ENCODE measurements at places on chromosomes 2 and 18. TPM values are rescaled to one million over a fixed set of nuclear protein-coding genes. Genes with fewer than 3 reads are reported as not detected.

DNA sequence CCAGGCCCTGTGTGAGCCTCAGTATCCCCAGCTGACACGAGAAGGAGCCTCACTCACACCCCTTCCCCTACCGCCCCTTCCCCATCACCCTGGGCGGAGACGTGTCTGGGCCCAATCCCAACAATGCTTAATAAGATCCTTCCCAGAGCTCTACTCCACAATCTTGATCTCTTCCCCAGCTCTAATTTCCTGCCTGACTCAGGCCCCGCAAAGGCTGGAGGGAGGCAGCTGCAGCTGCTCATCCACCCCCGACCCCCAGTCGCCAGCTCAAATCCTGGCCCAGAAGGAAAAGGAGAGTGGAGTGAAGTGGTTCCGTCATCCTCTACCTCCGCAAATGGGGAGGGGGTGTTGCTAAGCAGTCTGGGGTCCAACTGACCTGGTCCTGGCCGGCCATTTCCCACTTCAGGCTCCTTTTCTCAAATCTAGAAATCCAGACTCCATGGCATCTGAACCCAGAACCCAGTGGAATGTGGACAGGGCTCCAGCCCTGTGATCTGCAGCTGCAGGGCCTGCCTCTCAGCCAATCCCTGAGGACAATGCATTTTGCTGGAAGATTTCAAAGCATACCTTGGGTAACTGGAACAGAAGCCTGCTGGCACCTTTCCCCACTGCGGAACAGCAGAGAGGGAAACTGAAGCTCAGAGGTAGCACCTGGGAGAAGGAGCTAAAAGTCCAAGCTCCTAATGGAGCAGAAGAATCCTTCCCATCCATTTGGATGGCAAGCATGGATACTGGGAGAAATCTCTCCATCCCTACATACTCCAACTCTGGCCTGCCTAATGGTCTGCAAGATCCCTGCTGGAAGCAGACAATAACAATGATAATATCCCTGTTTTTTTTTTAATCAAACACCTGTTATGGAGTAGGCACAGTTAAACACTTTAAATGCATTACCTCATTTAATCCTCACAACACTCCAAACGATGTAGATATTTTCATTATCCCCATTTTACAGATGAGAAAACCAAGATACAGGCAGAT lies 5.6 kb upstream of the TNS1 start:
- peak; percentile 40 for DNase-seq

DNA sequence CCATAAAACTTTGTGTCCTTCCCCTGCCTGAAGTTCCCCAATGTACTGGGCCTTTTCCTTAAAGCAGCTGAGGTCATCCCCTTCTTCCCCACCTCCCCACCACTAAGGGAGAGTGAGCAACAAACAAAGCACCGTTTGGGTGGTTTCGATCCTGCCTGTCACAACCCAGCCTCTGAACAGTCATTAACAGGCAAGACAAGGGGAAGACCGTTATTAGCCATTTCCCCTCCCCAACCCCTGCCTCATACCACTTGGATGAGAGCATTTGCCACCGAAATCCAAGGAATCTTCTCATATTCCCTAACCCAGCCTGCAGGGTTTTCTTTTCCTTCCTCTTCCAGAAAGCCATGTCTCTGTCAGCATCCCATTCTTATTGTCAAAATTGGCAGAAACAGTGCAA lies 65.6 kb downstream of the STRADB start:
- no peak for DNase-seq

DNA sequence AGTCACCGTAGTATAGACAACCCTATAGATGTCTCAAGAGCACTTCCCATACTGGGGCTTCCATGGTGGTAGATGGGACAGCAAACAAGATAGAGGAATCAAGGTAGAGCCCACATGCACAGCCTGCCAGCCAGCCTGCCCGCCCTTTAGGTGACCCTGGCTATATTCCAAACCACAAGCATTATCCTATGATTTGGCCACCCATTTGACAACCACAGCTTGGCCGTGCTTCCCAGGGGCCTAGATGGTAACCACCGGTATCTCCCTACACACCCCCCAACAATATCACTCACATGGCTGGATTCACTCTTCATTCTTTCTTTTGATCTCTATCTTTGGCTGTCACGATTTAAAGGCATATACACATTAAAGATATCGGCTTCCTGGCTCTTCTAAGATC lies 85.3 kb downstream of the CDK15 start:
- no peak for DNase-seq

DNA sequence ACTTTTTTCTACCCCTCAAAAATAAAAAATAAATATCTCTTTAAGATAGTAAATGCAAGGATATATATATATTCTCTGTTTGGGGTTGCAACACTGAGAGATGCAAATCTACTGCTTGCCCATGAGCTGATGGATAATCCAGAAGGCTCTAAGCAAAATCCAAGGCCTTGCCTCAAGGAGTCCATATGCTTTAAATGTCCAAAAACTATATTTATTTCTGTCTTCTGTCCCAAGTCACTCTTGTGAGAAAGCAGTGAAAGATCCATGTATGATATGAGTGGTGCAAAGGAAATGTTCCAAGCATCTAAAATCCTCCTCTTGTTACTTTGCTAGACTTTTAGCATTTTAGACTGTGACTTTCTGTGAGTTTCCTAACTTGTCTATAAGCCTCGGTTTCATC lies 92.9 kb upstream of the RNF152 start:
- DNase-seq = no peak

DNA sequence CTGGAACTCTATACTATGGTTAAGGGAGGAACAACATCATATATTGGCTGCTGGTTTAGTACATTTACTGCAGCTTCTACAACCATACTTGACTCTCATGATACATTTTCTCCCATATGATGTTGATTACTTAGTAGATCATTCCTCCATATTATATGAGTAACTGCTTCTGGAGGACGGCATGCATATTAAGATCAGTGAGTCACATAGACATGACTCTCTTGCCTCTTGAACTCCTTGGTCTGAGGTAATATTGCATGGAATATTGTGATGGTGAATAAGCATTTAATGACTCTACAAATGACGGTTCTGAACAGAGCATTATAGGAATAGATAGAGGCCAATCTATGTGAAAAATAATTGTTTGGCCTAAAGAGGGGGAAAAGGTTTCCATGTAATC lies 418.8 kb upstream of the SPHKAP start:
- peak; percentile 86 for DNase-seq

The NEB gene
- total RNA-seq = 0.26 TPM

The MYO3B gene
- total RNA-seq = 0.50 TPM

DNA sequence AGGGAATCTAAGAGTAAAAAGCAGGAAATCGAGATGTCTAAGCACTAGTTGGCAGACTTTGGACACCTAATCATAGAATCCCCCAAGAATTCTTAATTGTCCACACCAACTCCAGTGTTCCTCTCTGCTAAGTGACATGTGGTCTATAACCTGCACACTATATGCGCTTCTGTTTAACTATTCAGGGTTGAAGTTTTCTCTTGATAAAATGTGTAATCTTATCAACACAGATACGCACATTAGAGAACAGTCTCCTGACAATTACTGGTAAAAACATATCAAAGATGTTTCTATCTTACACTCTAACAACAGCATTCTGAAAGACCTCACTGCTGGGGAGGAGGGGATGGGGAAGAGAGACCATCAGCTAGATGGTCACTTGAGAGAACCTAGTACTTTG lies 3.9 kb downstream of the ABCB11 start:
- no peak for DNase-seq

- DNase-seq = no peak
Measured at GRCh38 chr18:12102136-12102842, 8.6 kb downstream of the ANKRD62 start.

- DNase-seq = no peak
Measured at GRCh38 chr2:45833968-45834344, 182.5 kb downstream of the PRKCE start.

The CDH7 gene
- not detected for total RNA-seq

GRCh38 chr2:204341887-204342276 lies 203.4 kb upstream of the PARD3B start:
- no peak for DNase-seq

The LONRF2 gene
- total RNA-seq = under 0.01 TPM

- peak; percentile 10 for DNase-seq
Measured at GRCh38 chr2:185610301-185610700, 128.3 kb upstream of the FSIP2 start.

- DNase-seq = no peak
Measured at GRCh38 chr18:74529811-74530583, 4.3 kb upstream of the CNDP1 start.

DNA sequence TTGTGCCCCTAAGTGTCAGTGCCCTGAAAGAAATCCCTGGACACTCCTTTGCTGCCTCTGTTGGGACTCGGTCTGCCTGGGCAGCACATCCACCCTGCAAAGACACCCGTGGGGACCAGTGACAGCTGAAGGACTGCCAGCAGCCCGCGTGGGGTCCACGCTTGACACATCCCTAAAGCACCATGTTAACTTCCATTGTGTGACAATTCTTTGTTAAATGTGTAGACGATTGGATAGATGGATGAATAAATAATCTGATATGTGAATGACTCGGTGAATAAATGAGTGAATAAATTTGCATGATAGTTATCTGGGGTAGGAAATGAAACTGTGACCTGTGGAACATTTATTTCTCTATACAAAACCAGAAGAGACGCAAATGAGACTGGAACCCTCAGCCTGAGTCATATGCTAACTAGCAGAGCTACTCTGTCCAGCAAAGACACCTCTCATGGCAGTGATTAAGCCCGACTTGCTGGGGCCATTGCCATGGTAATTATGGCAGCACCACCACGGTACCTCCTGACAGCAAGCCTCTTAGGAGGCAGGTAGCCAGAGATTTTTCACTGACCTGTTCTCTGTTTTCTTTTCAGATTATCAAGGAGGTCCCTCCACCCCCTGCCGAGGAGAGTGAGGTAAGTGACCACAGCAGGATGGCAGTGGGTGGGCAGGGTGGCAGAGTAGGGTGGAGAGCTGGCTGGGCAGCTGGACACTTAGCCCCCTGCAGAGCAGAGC lies 156.8 kb downstream of the ANTXR1 start:
- DNase-seq = no peak

GRCh38 chr18:39945076-39945475 lies 2010.0 kb upstream of the PIK3C3 start:
- DNase-seq = peak; percentile 3

DNA sequence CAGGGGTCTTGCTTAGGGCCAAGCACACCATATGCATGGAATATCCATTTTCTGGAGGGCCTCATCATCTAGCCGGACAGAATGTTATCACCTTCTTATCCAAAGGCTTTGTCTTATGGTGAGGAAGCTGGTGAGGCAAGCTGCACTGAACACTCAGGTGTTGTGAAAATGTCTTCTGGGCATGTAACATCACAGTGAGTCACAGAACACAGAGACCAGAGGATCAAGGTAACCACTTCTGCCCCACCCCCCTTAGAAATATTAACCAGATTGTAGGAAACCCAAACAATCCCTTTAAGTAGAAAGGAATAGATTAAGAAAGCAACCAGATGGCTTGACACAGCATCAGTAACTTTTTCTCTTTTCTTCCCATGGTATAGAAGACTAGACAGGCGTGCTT lies 51.1 kb downstream of the MYO5B start:
- no peak for DNase-seq

DNA sequence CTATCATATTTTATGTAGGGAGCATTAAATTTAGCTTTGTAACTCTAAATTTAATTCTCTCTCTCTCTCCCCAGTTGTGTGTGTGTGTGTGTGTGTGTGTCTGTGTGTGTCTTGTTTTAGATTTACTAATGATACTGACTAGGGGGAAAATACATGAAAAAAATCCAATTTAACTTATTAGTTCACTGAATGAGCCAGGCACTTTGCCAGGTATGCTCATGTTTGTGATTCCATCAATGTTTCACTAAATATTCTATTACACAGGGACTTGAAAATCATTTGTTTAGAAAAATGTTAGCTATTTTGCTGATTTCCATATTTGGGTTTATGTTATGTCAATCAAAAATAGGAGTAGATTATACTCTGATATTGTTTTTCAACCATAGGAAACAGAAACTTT lies 203.7 kb upstream of the ZNF804A start:
- peak; percentile 0 for DNase-seq

DNA sequence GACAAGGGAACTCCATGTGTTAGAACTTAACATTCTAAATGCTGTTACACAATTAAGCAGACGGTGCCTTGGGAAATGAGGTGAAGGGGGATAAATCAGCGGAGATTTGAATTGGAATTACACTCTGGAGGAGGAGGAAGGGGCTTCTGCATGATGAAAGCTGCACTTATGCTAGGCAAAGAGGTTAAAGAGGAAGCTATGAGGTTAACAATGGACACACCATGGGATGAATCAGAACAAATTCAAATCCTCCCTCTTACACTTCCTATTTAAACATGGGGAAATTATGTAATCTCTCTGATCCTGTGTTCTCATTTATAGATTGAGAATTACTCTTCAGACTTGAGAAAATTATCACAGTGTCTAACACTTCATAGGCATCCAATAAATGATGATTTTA lies 121.5 kb upstream of the SIX2 start:
- DNase-seq = no peak

The VSNL1 gene
- total RNA-seq = 1.2 TPM

- no peak for DNase-seq
Measured at GRCh38 chr2:223994562-223995162, 37.4 kb downstream of the MRPL44 start.

DNA sequence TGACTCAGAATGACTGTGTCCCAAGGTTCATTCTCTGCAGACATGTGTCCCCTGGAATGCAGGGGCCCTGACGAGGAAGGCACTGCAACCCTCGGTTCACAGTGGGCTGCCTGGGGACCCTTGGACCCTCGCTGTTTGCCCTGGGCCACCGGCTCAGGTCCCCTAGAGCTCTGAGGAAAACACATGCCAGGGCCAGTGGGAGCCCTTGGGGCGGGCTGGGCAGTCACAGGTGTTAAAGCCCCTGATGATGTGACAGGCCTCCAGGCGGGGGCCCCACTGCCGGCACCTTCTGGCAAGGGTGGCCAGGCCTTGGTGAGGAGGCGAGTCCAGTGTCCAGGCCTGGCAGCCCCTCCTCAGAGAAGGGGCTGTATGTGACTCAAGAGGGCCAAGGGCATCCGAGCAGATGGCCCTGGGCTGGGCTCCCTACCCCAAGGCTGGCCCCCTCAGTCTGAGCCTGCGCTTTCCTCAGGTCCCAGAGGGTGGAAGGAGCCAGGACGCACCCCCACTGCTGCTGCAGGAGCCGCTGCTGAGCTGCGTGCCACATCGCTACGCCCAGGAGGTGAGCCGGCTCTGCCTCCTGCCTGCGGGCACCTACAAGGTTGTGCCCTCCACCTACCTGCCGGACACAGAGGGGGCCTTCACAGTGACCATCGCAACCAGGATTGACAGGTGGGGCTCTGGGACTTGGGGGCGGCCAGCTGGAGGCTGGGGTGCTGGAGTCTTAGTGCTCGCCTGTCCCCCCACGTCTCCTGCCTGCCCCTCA lies 11.1 kb downstream of the CAPN10 start:
- no peak for DNase-seq

The LRRC30 gene
- total RNA-seq = not detected

The PTH2R gene
- not detected for total RNA-seq

The TMEM163 gene
- not detected for total RNA-seq

DNA sequence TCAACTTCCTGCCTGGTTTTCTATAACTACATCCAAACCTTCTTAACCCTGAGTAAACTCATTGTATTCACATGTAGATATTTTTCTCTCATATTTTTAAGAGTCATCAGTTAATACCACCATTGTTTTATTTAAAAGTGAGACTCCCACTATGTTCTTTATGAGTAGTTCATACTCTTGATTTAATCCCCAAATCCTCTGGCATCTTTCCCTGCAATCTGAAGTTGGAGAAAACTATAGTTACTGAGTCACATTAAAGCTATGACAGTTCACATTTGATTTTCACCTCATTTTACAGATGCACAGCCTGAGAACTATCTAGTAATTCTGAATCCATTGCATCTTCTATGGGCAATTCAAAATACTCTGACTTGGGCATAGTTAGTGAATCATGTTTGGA lies 1358.7 kb upstream of the NRXN1 start:
- no peak for DNase-seq
